Stimulated activated CD4-positive, alpha-beta T cell treated with anti-CD3 and anti-CD28 coated beads, Interleukin-12 subunit alpha, Interleukin-12 subunit beta, amount 100 ng/mL, for 24 hours (primary cell): ENCODE measurements at places on chromosomes 6 and 20.

- DNase-seq: no peak
These were observed 56.0 kb downstream of the KCNK5 start for GRCh38 chr6:39173270-39173669.

GRCh38 chr6:75609639-75610590 is 8.2 kb downstream of the SENP6 start:
- DNase-seq: no peak

GRCh38 chr6:218153-219018 is 73.9 kb upstream of the DUSP22 start:
- DNase-seq: no peak

DNA sequence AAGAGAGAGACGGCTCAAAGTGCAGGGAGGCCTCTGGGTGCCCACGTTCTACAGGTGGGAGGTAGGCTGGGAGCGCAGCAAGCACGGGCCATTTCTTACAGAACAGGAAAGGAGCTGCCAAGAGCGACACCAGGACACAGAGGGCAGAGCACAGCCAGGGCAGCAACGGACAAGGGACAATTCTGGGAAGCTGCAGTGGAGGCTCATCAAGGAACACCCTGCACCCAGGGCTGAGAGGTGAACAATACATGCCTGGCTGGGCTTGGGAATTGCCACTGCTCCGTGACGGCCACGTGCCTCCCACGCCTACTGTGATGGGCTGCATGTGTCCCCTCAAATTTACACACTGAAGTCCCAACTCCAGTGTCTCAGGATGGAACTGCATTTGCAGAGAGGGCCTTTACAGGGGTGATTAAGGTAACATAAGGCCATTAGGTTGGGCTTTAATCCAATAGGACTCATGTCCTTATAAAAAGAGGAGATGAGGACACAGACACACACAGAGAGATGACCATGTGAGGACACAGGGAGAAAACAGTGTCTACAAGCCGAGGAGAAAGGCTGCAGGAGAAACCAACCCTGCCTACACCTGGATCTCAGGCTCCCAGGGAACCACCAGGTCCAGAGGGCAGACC is 13.6 kb downstream of the SERPINB6 start:
- DNase-seq: no peak
